NCI-H1930 (cell line): ENCODE measurements at places on chromosomes 1 and 21.

- DNase-seq: no peak
These were observed 231.2 kb downstream of the PRDM2 start for GRCh38 chr1:13931226-13931625.

GRCh38 chr1:15618655-15619525 is 1.6 kb downstream of the DDI2 start:
- DNase-seq: no peak

DNA sequence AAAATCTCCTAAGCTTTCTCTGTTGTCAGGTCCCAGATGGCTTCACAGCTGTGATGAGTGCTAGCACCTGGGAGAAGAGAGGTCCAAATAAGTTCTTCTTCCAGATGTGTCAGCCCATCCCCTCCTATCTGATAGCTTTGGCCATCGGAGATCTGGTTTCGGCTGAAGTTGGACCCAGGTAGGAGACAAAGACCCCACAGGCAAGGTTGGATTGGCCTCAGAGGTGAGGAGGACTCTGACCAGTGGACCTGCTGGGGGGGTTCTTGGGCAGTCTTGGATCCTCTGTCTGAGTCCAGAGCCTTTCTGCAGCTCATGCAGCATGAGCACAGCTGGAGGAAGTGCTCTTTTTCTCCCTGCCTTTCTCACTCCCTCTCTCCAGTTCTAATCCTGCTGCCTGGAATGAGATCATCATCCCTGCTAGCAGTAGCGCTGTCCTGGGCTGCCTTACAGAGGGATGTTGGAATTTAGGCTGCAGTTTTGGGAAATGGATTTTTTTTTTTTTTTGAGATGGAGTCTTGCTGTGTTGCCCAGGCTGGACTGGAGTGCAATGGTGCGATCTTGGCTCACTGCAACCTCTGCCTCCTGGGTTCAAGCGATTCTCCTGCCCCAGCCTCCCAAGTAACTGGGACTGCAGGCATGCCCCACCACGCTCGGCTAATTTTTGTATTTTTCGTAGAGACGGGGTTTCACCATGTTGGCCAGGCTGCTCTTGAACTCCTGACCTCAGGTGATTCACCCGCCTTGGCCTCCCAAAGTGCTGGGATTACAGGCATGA is 7.1 kb downstream of the RNPEP start:
- no peak for DNase-seq

- DNase-seq: no peak
These were observed 61.1 kb downstream of the UBE2T start for GRCh38 chr1:202280595-202280994.

- DNase-seq: no peak
These were observed 31.6 kb downstream of the SOX13 start for GRCh38 chr1:204104331-204105130.

- no peak for DNase-seq
These were observed 182.4 kb downstream of the BACH1 start for GRCh38 chr21:29481081-29481480.

DNA sequence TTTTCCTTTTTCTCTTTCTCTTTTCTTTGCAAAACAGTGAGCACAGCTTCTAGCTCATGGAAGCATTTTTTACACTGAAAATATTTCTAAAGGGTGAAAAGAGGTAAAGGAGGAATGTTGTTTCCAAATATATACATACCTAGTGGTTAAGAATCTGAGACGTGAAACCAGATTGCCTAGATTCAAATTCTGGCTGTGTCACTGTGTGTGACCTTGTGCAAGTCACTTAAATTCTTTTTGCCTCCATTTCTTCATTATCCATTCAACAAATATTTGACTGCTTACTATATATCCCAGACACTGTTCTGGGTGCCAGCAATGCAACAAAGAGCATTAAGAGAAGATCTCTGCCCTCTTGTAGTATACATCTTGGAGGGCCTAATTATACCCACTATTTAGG is 53.3 kb downstream of the ZFYVE9 start:
- DNase-seq: no peak

DNA sequence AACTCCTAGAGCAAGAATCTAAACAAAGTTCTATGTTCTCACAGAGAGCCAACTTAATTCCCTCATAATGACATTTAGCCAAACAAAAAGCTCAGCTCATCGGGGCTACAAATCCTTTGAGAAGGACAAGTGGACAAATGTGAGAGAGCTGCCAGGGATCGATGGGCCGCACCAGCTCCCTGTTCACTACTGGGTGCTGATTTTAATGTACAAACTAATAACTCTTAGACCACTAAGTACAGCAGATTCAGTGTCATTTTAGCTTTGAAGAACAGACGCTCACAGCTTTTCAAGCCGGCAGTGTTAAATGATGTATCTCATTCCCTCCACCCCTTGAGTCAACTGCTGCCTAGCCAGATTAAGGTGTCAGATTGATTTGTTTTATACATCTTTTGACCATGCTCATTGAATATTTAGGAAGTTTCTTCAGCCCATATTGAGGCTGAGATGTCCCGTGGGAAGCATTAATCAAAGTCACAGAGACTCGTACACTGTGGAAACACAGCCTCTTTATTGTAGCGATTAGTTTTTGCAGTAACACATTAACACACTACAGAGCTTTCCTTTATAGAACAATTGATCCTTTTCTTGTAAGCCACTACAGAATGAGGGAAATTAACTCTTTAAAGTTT is 21.1 kb downstream of the PROX1 start:
- DNase-seq: no peak

DNA sequence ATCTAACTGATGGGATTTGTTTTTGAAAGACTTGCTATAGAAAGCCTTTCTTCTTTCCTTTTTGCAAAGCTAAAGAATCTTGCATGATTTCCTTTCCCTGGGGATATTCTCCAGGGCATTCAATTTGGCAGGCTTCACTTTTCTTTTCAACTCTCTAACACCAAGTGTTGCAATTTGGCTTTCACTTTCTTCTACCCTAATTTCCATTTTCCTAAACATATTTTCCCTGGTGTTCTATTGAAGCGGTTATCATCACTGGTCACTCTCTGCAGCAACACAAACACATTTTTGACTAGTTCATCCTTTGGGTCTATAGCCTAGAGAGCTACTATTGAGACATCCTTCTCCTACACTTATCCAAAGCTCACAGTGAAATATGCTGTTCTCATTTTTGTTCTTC is 424.5 kb downstream of the NEGR1 start:
- DNase-seq: no peak
